ENCODE measurements at places on chromosomes 11 and 22. TPM values are rescaled to one million over a fixed set of nuclear protein-coding genes. Genes with fewer than 3 reads are reported as not detected.
A peak's percentile ranks its signal among the peaks of the same experiment; 100 is the strongest.

GRCh38 chr11:2398664-2399355, 1.7 kb upstream of the TSSC4 start:
- H3K4me1 ChIP-seq: peaks cover 5% of the 10 kb centered on the region
- no peaks in the 10 kb centered on the region for H3K36me3 ChIP-seq
- peaks cover 6% of the 10 kb centered on the region for H3K27me3 ChIP-seq

DNA sequence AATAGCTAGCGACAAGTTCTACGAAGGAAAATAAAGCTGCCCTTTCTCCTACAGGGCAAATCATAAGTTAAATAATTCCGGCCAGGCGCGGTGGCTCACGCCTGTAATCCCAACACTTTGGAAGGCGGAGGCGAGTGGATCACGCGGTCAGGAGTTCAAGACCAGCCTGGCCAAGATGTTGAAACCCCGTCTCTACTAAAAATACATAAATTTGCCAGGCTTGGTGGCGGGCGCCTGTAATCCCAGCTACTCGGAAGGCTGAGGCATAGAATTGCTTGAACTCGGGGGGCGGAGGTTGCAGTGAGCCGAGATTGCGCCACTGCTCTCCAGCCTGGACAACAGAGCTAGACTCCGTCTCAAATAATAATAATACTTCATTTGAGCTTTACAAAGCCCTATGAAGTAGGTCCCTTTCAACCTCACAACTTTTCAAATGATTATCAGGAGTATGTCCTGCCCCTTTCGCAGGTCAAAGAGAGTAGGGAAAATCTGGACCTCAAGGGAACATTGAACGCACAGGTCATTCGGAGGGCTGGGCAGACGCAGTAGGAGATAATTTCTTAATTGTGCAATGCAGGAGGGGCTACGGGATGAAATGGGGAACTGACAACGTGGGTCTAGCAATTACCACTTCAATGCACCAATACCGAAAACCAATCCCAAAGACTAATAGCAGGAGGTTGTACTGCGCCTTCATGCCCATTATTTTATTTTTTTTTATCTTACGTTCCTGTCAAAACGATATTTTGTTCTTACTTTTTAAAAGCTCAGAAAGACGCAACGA, 590 bp downstream of the COMMD9 start:
- peaks cover 10% of the 10 kb centered on the region for H3K27me3 ChIP-seq
- H3K4me1 ChIP-seq: peaks cover 3% of the 10 kb centered on the region
- H3K36me3 ChIP-seq: no peaks in the 10 kb centered on the region
- DNase-seq: no peak
- H3K4me3 ChIP-seq: peak overlapping the region; percentile 95

DNA sequence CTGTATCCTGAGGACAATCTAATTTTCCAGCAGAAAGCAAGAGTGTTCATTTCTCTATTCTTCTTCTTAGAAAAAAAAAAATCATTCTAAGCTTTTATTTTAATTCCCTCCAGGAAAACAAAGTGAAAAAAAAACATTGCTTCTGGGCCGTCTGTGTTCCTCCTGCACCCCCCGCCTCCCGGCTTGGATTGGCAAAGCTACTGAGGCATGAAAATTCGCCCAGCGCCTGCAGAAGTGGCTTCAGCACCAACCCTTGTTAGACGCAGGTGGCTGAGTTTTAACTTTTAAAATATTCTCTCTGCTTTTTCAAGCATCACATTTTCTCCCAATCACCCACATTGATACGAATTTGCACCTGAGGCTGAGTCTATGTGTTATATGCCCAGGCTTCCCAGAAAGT, 401.6 kb downstream of the BRD1 start:
- peaks cover 3% of the 10 kb centered on the region for H3K27me3 ChIP-seq
- H3K36me3 ChIP-seq: peaks cover 15% of the 10 kb centered on the region
- H3K4me3 ChIP-seq: no peak overlapping the region
- no peak for DNase-seq
- H3K27ac ChIP-seq: no peak overlapping the region

DNA sequence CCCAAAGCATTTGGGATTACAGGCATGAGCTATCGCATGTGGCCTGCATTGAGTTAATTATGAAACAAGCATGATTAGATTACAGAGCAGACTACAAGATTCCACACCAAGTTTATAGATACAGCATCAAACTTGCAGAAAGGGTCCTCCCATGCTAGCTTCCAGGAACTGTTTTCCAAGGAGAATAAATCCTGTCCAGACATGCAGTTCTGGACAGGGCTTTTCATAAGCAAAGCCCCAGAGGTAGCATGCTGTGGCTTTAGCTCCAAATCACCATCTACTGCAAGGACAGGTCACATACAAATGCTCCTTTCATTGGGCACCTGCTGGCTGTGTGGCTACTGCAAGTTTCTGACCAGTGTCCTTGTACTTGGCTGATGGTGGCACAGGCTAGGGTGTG, 57.1 kb downstream of the HIRA start:
- DNase-seq: no peak
- no peaks in the 10 kb centered on the region for H3K36me3 ChIP-seq
- no peak overlapping the region for H3K27ac ChIP-seq
- peaks cover 2% of the 10 kb centered on the region for H3K27me3 ChIP-seq
- H3K4me3 ChIP-seq: no peak overlapping the region
- H3K4me1 ChIP-seq: no peaks in the 10 kb centered on the region

GRCh38 chr22:45465633-45466032, 37.0 kb upstream of the FBLN1 start:
- H3K4me1 ChIP-seq: peaks cover 3% of the 10 kb centered on the region
- DNase-seq: no peak
- H3K27me3 ChIP-seq: peaks cover 8% of the 10 kb centered on the region
- no peak overlapping the region for H3K4me3 ChIP-seq
- peaks cover 19% of the 10 kb centered on the region for H3K36me3 ChIP-seq

NAALAD2 gene
- 7.2 TPM for total RNA-seq

TMEM121B gene
- total RNA-seq: 44.1 TPM

All from glutamatergic neuron (in vitro differentiated cells).